ENCODE measurements at places on chromosomes 12 and 14.

DNA sequence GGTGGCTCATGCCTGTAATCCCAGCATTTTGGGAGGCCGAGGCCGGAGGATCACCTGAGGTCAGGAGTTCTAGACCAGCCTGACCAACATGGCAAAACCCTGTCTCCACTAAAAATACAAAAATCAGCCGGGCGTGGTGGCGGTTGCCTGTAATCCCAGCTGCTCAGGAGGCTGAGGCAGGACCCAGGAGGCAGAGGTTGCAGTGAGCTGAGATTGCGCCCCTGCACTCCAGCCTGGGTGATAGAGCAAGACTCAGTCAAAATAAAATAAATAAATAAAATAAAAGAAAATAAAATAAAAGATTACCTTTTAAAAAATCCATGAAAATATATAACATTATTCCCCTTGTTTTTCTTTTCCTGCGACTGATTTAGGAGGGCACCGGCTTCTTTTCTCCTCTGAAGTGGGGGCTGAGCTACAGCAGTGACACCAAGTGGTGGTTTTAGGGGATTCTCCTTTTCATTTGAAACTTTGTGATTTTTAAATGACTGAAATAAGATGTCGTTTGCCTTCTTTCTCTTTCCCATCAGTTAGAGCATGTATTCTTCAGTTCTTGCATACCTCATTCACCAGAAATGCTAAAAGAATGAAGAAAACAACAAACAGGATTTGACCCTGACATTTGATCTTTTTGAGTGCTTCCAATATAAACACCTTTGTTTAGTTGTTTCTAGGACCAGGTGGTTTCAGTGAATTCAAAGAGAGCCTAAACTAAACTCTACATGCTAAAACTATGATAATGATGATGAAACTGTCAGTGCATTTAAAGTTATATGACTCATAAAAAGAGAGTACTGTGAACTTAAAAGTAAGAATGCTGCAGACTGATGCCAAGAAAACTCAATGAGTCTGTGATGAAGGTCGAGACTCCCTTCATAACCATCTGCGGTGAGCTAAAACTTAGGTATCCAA is 22.6 kb upstream of the PKP2 start:
- H3K4me1 ChIP-seq: no peaks in the 10 kb centered on the region
- H3K27me3 ChIP-seq: no peaks in the 10 kb centered on the region
- no peak overlapping the region for H3K4me3 ChIP-seq

GRCh38 chr14:68964300-68965093 is 14.6 kb downstream of the ACTN1 start:
- H3K27ac ChIP-seq: no peak overlapping the region
- no peaks in the 10 kb centered on the region for H3K36me3 ChIP-seq
- H3K27me3 ChIP-seq: no peaks in the 10 kb centered on the region
- no peak for DNase-seq
- no peak overlapping the region for H3K4me3 ChIP-seq

DNA sequence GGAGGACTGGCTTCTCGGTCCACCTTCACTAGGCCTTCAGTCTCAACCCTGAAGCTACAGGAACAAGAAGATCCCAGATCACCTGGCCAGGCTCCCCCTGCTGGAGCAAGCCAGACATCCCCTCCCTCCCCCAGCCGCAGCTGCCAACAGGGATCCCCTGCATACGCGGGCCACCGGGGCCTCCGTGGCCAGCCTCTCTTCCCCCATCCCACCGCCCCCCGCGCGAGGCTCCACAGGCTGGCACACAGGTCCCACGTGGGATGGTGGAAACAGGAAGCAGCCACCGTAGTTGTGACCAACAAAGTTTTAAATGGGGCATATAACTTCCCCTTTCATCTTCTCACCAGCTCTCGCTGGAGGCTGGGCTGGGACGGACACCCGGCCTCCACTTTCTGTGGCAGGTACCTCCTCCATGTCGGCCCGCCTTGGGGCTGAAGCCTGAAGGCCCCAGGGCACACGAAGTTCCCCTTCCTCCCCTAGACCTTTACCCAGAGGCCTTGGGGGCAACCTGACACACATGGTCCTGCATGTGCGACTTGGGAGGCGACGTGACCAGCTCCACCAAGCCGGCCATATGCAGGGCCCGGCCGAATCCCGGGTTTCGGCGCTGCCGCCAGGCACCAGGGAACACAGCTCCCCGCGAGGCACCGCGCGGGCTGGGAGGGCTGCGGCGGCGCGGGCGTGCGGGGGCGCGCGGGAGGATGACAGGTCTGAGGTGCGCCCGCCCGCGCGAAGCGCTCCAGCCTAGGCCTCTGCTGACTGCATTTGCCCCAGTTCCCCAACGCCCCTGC is 44.4 kb upstream of the PNMA1 start:
- H3K36me3 ChIP-seq: no peaks in the 10 kb centered on the region
- DNase-seq: no peak
- H3K4me1 ChIP-seq: peaks cover 74% of the 10 kb centered on the region
- H3K27me3 ChIP-seq: no peaks in the 10 kb centered on the region
- peak overlapping the region; percentile 68 for H3K4me3 ChIP-seq

GRCh38 chr14:99080306-99080705 is 191.7 kb downstream of the BCL11B start:
- H3K27ac ChIP-seq: no peak overlapping the region
- H3K36me3 ChIP-seq: no peaks in the 10 kb centered on the region
- H3K4me3 ChIP-seq: no peak overlapping the region
- no peak for DNase-seq
- H3K27me3 ChIP-seq: no peaks in the 10 kb centered on the region

- H3K27me3 ChIP-seq: no peaks in the 10 kb centered on the region
- DNase-seq: no peak
- H3K36me3 ChIP-seq: no peaks in the 10 kb centered on the region
- no peak overlapping the region for H3K27ac ChIP-seq
These were observed 4.3 kb downstream of the RTL1 start for GRCh38 chr14:100898935-100899883.

DNA sequence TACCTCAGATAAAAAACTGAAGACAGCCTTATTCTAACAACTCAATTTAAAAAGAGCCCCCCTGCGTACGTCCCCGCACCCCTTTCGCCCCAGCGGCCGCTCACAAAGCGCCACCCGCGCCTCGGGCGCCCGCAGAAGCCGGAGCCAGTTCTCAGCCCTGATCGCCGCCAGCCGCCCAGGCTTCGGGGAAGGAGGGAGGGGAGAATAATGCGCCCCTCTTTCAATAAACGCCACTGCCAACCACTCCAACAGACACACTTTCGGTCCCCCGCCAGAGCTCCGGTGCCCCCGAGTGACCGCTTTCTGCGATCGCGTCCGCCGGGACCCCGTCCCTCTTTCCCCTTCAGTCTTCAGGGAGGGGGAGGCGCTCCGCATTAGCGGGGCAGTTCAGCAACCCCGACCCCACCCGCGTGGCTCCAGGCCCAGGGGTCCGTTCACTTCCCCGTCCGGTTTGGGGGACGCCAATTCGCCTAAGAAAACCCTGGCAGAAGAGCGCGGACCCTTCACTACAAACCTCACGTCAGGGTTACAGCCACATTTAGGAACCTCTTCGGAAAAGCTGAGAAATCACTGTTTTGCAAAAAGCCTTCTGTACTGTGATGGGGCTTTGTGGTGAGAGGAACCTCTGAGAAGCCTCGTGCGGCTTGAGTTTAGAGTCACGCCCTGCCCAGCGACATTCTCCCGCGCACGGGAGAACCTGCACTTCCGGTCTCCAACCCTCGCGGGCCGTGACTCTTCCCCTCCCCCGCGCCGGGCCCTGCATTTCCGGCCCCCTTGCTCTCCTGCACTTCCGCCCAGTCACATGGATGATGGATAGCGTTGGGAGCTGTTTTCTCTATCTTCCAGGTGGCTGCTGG is 18.7 kb downstream of the FOXG1 start:
- no peaks in the 10 kb centered on the region for H3K4me1 ChIP-seq
- DNase-seq: no peak
- H3K27me3 ChIP-seq: no peaks in the 10 kb centered on the region
- H3K4me3 ChIP-seq: no peak overlapping the region

GRCh38 chr12:57722716-57723629 is 15.6 kb downstream of the AGAP2 start:
- no peaks in the 10 kb centered on the region for H3K27me3 ChIP-seq
- no peak for DNase-seq
- no peaks in the 10 kb centered on the region for H3K36me3 ChIP-seq
- H3K4me1 ChIP-seq: peaks cover 4% of the 10 kb centered on the region
- no peak overlapping the region for H3K27ac ChIP-seq

DNA sequence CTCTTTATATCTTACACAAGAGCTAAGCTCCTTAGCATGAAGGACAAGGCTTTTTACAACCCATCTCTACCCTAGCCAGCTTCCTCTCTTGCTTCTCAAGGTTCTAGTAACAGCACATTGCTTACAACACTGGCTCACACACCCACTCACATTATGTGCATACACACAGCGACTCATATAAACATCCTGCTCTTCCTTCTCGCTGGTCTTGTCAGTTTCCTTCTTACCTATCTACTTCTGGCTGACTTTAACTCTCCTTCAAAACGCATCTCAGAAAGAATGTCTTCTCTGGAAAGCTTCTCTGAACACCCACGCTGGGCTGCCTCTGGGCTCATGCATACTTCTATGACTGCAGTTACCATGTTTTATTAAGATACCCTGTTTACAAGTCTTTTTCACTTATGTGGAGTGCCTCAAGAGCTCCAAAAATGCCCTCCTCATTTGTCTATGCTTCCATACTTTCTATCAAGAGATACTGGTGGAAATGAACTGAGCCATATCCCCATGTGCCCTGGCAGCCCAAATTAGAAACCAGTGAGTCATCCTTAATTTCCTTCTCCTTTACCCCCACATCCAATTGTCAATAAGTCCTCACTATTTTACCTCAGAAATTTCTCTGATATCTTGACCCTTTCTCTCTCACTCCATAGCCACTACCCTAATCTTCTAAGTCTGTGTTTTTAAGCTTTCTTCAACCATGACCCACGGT is 126.9 kb upstream of the KRAS start:
- DNase-seq: no peak
- no peaks in the 10 kb centered on the region for H3K36me3 ChIP-seq
- H3K27me3 ChIP-seq: no peaks in the 10 kb centered on the region
- no peak overlapping the region for H3K4me3 ChIP-seq
- H3K27ac ChIP-seq: no peak overlapping the region

- H3K4me3 ChIP-seq: no peak overlapping the region
- DNase-seq: no peak
- no peaks in the 10 kb centered on the region for H3K4me1 ChIP-seq
- H3K27me3 ChIP-seq: no peaks in the 10 kb centered on the region
These were observed 13.1 kb downstream of the TCTN2 start for GRCh38 chr12:123683964-123684363.

GRCh38 chr12:110197003-110197402 is 72.8 kb downstream of the IFT81 start:
- no peak overlapping the region for H3K27ac ChIP-seq
- no peak for DNase-seq
- no peak overlapping the region for H3K4me3 ChIP-seq

- H3K27me3 ChIP-seq: no peaks in the 10 kb centered on the region
- no peaks in the 10 kb centered on the region for H3K4me1 ChIP-seq
- H3K36me3 ChIP-seq: no peaks in the 10 kb centered on the region
- no peak for DNase-seq
- no peak overlapping the region for H3K4me3 ChIP-seq
These were observed 111.6 kb downstream of the RIN3 start for GRCh38 chr14:92625213-92625612.
